ENCODE measurements at places on chromosomes 2 and 18. TPM values are rescaled to one million over a fixed set of nuclear protein-coding genes. Genes with fewer than 3 reads are reported as not detected.

CIAO1 gene
- total RNA-seq, result 90.0 TPM

POTEF gene
- not detected for total RNA-seq

RGPD6 gene
- total RNA-seq, result 7.3 TPM

EHBP1 gene
- total RNA-seq, result 52.5 TPM

AKAIN1 gene
- total RNA-seq, result not detected

COL6A3 gene
- 0.07 TPM for total RNA-seq

Measured in A549 treated with CORT108297 at 1 μM for 4 hours (cell line).